ENCODE measurements at places on chromosomes 5 and 9.

GRCh38 chr5:158995694-158996173, 104.0 kb downstream of the EBF1 start:
- DNase-seq: peak; percentile 60

DNA sequence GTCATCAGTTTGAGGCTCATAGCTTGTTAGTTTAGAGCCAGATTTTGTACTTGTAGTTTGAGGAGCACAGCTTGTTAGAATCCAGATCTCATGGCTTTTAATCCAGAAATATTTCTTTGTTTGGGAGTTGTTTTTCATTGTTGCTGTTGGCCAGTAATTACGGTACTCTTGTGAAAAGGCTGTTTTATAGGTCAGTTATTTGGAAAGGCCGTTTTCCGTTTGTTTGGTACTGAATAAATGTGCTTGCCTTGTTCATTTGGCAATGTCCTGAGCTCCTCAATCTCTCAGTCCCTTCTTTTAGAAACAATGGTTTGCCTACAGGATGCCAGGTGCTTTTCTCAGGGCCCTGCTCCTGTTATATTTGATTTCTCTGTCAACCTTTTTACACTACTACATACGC, 4.5 kb upstream of the MOB3B start:
- DNase-seq: no peak

- no peak for DNase-seq
These were observed 53.0 kb upstream of the PHYKPL start for GRCh38 chr5:178285399-178286225.

GRCh38 chr9:137486545-137487453, 27.7 kb upstream of the NSMF start:
- no peak for DNase-seq

- no peak for DNase-seq
These were observed 29.5 kb downstream of the NPR3 start for GRCh38 chr5:32740651-32741050.

GRCh38 chr5:118447350-118447749, 541.0 kb downstream of the DTWD2 start:
- no peak for DNase-seq

DNA sequence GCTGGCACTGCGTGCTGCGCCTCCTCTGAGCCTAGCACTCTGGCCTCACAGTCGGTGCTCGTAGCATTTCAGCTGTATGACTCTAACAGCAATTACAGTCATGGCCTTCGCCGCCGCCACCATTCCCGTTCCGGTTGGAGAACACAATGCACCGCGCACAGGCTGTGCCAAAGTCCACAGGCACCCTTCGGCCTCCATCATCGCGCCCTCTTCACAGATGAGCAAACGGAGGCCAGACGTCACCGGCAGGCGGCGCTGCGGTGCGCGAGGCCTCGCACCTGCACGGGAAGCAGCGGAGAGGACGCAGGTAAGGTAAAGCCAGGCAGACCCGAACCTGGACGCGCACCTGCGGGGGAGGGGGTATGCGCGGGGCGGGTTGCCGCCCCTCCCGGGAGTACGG, 128.9 kb downstream of the BARX1 start:
- no peak for DNase-seq

- DNase-seq: peak; percentile 56
These were observed 1.2 kb downstream of the DUSP1 start for GRCh38 chr5:172769616-172770373.

DNA sequence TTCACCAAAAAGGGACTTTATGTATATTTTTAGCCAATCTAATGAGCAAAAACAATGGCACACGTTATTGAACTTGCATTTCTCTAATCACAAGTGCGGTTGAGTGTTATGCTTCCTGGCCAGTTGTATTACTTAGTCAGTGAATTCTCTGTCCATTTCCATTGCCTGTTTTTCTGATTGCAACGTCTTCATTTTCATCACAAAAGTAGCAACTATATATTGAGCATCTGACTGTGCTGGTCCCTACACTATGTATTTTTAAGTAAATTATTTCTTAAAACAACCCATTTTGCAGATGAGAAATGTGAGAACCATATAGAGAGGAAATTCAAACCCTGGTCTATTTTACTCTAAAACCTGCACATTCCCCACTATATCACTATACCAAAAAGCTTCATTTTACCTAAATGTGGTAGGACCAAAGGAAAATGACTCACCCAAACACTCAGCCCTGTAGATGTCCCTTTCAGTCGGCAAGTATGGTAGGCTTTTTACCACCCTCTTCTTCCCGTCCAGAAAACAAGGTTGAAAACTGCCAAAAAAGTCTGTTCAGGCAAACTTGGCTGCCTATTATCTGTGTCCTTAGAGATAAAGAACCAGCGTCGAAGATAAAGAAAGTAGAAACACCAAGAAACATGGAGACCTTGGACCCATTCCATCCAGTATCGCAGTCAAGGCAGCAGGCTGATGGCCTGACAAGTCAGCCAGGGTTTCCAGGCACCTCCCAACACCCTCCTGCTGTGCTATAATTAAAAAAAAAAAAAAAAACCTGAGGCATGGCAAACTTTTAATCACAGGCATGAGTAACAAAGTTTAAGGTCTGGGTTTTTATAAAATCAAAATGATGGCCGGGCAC, 18.8 kb upstream of the FAM13B start:
- DNase-seq: peak; percentile 96

- no peak for DNase-seq
These were observed 5.5 kb downstream of the CXXC5 start for GRCh38 chr5:139653616-139654015.

DNA sequence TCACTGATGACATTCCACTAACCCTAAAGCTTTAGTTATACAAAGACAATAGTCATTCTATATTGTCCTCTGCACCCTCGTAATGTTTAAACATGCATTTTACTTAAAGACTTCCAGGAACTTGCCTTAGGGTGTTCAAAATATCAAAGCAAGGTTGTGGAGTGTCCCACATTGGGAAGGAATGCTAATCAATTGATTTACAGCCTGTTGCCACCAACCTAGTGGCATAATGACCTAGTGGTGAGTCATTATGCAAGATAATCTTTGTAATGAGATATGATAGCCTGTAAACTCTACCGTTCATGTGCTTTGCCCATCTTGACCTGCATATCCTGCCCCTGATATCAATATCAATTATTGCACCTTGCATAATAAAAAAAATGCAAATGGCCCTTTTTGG, 542.9 kb downstream of the CDH9 start:
- no peak for DNase-seq

DNA sequence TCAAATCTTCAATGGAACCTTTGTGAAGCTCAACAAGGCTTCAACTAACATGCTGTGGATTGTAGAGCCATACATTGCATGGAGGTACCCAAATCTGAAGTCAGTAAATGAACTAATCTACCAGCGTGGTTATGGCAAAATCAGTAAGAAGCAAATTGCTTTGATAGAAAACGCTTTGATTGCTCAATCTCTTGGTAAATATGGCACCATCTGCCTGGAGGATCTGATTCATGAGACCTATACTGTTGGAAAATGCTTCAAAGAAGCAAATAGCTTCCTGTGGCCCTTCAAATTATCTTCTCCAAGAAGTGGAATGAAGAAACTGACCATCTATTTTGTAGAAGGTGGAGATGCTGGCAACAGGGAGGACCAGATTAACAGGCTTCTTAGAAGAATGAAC, 54.7 kb upstream of the TTC39B start:
- DNase-seq: no peak

DNA sequence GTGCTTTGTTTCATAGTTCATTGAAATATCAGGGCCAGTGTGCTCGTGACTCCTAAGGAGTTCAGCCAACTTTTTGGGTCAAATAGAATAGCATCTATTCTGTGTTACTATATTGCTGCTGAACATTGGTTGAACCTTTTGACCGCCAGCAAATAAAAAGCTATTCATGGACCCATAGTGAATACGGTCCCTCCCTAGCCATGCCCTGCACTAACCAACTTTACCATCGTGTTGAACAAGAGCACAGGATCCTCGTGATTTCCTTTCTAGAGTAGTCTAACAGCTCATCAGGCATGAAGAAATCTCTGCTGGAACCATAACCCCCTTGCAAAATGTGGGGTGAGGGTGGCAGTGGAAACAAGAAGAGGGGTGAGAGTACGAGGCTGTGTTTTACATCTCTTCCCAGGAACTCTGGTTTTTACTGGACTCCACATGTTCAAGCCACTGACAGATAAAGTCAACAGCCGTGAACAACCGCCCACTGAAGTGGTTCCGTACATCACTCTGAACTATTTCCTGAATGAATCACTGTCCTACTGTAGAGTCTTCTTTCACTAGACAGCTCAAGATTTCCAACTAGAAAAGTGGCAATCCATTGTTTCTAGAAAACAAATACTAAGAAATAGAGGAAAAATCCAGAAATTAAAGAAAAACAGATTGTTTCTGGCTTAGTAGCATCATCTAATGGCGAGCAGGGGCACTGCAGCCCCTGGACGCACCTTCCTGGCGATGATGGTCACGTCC, 70.1 kb upstream of the SPATA31E1 start:
- peak; percentile 74 for DNase-seq

- no peak for DNase-seq
These were observed 113.8 kb downstream of the TRIM32 start for GRCh38 chr9:116800885-116801284.

DNA sequence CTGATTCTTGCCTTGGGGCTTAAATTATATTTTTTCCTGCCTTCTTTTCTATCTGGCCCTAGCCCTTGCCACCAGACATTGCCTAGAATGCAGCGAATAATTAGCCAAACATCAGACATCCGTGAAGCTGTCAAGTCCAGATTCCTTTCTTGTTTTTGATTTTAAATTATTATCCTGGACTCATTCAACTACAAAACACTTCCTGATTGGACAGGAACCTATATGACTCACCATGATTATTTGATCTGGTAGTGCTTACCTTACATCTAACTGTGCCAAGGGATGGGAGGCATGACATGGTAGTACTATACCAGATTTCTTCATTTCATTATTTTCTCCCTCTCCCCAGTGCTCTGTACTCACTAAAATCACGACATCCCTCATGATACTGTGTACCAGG, 829.6 kb downstream of the TLR4 start:
- no peak for DNase-seq

DNA sequence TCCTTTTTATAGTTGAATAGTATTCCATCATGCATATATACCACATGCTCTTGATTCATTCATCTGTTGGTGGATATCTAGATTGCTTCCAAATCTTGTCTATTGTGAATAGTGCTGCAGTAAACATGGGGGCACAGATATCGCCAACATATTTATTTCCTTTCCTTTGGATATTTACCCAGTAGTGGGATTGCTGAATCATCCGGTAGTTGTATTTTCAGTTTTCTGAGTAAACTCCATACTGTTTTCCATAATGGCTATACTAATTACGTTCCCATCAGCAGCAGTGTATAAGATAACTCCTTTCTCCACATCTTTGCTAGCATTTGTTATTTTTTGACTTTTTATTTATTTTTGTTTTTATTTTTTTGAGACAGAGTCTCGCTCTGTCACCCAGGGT, 3.3 kb downstream of the SNX2 start:
- DNase-seq: no peak

DNA sequence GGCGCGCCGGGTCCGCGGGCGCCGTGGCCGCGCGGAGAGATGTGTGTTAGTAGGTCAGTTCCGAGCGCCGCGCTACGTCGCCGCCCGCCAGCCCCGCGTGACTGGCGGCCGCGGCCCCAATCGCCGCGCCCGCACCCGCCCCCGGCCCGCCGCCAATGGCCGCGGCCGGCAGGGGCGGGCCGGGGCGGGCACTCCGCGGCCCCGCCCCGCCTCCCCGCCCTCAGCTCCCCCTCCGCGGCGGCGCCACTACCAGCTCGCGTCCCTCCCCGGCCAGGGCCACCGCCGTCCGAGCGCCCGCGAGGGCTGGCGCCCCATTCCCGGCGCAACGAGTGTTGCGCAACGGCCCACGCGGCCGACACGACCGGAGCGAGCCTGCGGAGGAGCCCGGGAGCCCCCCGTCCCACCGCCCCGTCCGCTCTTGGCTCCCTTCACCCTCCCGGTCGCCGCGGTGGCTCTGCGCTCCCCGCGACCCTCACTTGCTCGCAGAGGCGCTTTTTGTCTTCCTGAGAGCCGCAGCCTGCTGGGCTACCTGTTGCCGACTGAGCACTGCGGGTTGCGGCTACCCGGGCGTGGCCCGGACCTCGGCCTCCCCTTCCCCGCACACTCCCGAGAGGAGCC, at the start of gene NFIL3:
Gene NFIL3 (minus strand): TSS at position 48 of the 618 bp plus-strand sequence. CDS start 13,098 bp downstream, outside the sequence.
- DNase-seq: peak; percentile 69

GRCh38 chr5:137923856-137924255, 34.6 kb downstream of the PKD2L2 start:
- peak; percentile 28 for DNase-seq

GRCh38 chr5:59790376-59790775, 103.2 kb downstream of the PDE4D start:
- DNase-seq: no peak

DNA sequence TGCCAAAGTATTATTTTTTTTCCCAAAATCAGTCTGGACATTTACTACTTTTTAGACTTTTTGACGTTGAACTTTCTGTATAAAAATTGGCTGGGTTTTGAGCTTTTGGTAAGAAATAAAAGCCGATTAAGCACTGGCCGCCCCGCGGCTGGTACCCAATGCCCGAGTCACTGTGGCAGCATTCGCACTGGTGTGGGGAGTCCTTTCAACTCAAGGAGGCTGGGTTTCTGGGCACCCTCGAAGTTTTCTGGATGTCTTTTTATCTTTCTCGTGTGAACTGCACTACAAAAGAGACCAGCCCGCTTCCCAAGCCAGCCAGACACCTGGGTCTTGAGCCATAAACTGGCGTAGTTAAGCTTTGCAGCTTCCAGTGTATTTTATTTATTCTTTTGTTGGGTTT, 72.0 kb upstream of the OTULINL start:
- DNase-seq: no peak

DNA sequence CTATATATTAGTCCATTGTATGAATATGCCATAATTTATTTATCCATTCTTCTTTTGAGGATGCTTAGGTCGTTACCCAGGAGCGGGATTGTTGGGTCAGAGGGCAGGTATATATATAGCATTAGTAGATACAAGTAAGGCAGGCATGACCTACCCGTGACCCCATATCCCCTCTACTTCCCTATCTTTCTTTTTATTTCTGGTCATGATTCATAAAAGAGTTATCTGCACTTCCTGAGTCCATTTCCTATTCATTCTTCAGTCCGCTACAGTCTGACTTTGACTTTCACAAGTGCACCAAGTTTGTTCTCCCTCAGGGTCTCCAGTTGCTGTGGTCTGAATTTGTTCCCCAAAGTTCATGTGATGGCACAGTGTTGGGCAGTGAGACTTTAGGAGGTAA, 6.9 kb downstream of the RHOBTB3 start:
- no peak for DNase-seq

DNA sequence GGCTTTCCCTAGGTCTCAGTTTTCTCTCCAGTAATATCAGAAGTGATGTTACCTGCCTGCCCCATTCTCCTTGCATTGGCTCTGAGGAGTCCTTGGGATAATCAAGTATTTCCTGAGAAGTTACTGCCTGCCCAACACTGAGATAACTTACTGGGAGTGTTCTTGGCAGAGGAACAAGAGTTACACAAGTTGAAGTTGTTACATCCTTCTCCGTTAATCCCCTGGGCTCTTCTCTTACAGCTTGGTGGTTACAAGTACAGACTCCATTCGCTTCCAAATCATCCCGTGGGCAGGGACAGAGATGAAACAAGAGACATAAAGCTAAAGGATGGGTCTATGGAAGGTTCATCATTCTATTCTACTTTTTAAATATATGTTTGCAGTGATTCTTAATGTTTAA, 74.1 kb upstream of the SAP30L start:
- DNase-seq: peak; percentile 95
